ENCODE measurements at places on chromosomes 7 and 10. TPM values are rescaled to one million over a fixed set of nuclear protein-coding genes. Genes with fewer than 3 reads are reported as not detected.

SEPHS1 gene
- 74.4 TPM for total RNA-seq

PROSER2 gene
- total RNA-seq: 0.31 TPM

ITGA8 gene
- total RNA-seq: not detected

LHFPL3 gene
- total RNA-seq: not detected

TAC1 gene
- total RNA-seq: not detected

ABCB4 gene
- not detected for total RNA-seq

C7orf33 gene
- total RNA-seq: not detected

GRCh38 chr7:41977151-41977651 lies 259.8 kb downstream of the GLI3 start:
- no peak for DNase-seq

DNA sequence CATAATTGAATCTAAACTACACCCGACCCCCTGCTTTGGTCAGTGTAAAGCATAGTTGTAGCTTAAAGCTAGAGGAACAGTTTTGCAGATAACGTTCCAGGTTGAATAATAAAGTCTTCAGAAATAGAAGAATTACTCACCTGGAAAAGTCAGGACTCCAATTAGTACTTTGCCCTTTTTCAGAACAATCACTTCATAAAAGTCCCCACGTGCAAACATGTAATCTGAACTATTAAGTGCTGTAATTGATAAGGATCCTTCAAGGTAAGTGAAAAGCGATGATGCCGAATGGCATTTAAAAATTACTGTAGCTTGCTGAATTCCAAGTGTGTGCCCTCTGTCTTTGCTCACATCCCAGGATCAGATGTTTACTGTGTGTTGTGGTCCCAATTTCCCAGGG lies 53.6 kb upstream of the INSYN2A start:
- no peak for DNase-seq

- DNase-seq: no peak
Measured at GRCh38 chr10:124420254-124420653, 1.5 kb upstream of the OAT start.

DNA sequence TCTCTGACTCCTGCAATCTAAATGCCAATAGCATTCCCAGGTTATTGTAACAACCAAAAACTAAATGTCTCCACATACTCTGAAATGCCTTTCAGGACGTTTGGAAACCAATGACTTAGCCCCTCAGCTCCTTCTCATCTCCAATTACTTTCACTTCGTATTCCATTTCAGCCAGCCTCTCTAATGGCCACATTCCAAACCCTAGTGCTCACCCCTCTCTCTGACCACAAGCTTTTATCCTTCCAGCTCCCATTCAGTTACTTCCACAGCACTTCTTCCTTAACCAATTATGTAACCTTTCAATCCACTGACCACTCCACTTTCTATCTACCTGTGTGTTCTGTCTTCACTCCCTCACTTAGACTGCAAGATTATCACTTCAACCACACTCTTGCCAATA lies 4.3 kb downstream of the NOC3L start:
- no peak for DNase-seq

GRCh38 chr10:58741673-58742072 lies 229.0 kb downstream of the BICC1 start:
- DNase-seq: no peak

DNA sequence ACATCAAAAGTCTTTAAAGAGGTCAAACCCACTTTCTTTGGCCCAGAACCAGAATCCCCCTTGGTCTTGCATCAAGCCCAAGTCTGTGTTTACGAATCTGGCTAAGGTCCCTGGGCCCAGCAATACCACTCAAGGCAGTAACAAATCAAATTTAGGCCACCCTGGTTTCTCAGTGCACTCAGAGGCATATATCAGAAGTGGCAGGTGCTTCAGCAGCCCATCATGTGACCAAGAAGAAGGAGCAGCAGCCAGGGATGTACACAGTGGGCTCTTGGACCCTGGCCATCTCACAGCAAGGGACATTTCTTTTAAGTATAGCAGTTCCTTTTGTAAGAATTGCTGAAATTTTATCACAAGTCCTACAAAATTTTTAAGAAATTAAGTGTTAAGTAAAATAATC lies 7.3 kb upstream of the SLC25A13 start:
- no peak for DNase-seq

- no peak for DNase-seq
Measured at GRCh38 chr10:12346707-12347106, 2.6 kb upstream of the CAMK1D start.

- no peak for DNase-seq
Measured at GRCh38 chr7:37353949-37354655, 94.6 kb downstream of the ELMO1 start.

DNA sequence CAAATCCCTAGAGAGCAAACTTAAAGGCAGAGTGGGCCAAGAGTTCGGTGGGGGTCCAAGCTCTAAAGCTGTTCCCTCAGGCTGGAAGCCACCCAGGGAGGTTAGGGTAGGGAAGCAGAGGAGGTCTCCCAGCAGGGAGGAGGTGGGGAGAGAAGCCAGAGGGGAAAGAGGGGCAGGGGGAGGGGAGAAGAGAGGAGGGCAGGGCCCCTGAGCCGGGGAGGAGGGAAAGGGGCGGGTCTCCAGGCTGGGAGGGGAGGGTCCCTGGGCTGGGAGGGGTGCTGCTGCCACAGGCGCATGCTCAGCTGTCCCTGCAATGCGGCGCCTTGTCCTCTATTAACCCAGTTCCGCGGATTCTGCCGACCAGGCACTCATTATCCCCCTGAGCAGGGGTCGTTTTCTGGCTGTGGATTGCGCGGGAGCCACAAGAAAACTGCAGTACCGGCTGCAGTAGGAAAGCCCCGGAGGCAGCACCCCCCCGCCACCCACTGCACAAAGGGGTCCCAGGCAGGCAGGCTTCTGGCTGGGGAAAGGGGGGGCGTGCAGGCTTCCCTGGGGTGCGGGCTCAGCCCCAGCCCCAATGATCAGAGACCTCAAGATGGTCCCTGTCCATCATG lies 49.3 kb downstream of the CAMK2B start:
- no peak for DNase-seq

- no peak for DNase-seq
Measured at GRCh38 chr7:157751406-157751805, 414.6 kb downstream of the DNAJB6 start.

- no peak for DNase-seq
Measured at GRCh38 chr7:26657686-26658388, 206.6 kb downstream of the SKAP2 start.

GRCh38 chr7:116148108-116148507 lies 62.2 kb upstream of the TES start:
- DNase-seq: no peak

DNA sequence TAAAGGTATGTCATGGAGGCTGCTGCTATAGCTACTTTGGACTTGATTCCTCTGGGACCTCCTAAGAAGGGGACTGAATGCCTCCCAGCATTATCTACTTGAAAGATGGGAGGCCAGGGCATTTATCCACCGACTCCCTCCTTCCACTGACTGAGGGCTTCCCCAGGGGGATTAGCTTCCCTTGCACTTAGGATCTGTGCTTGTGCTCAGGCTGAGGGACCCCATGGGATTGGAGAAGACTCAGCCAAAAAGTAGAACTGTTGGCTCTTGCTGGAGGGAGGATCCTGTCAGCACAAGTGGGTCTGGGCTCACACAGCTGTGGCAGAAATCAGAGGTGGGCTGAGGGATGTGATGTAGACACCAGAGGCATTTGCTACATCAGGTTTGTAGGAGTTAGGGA lies 81.5 kb upstream of the SYPL1 start:
- no peak for DNase-seq

- DNase-seq: no peak
Measured at GRCh38 chr10:4186849-4187540, 402.0 kb upstream of the KLF6 start.

- no peak for DNase-seq
Measured at GRCh38 chr7:21412957-21413356, 14.9 kb upstream of the SP4 start.

- DNase-seq: no peak
Measured at GRCh38 chr10:63268149-63268797, 135.1 kb downstream of the NRBF2 start.

DNA sequence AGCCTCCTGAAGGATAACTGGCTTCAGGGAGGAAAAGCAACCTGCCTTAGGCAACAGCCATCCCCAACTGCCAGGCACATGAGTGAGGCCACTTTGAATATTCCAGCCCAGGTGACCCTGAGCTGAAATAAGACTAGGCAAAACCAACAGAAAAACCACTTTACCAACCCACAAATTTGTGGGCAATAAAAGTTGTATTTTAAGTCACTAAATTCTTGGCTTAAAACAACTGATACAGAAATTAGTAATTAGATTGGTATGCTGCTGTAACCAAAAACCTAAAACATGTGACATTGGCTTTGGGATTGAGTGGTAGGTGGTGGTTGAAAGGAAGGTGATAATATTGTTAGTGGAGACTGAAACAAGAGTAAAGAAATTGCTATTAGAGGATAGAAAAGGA lies 39.9 kb downstream of the ABCB4 start:
- no peak for DNase-seq

- no peak for DNase-seq
Measured at GRCh38 chr7:66321283-66321682, 116.1 kb downstream of the TPST1 start.

DNA sequence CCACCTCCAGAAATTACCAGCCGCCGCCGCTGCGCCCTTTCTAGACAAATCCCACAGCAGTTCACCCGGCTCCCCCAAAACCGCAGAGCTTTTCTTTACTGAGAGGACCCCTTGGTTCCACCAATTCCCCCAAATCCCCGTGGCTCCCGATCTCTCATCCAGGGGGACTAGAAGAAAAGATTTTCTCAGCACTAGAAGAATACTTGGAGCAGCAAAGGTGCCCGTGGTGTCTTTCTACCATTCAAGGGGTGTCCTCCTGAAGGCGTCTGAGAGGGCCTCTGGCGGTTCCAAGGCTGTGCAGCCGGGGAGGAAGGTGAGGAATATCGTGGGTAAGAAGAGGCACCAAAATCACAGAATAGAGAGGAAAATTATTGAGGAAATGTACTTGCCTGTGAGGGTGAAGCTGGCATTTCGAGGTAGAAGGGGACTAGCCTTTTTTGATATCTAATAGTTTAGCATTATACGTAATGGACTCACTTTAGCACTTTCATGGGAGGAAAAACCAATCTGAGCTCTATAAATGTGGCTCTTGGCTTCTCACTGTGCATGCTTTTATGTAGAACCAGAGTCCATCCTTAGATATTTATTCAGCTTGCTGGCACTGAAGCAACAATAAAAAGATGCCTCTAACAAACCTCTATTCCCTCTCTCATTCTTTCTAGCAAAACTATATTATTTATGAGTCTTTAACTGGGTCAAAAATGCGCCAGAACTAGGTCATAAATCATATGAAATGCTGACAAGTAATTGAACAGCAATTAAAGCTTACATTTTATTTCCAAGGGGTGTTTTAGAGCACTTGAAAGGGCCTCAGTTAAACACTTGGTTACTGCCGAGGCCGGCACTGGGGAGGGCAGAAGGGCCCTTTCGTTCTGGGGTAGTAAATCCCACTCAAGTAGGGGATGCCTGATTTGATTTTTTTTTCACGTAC lies 13.8 kb upstream of the HOXA2 start:
- no peak for DNase-seq

DNA sequence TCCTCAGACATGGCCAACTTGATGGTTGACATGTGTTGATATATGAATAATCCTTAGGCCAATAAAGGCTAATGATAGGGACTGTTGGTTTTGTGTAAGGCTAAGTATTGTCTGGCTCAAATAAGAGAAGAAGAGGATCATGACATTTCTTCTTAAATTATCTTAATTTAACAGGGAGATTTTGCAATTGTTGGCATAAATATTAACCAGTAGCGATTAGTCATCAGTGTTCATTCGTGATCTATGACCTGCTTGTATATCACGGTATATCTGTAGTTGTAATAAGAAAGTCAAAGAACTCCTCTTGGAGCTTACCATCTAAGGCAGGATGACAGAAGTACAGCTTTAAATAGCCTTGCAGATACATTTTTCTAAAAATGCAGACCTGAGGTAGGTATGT lies 196.4 kb downstream of the CREB5 start:
- DNase-seq: no peak

All from activated CD4-positive, alpha-beta T cell treated with anti-CD3 and anti-CD28 coated beads, Interleukin-2, amount 10 ng/mL, durations not matched to agents 7 days and 5 days (primary cell).